ENCODE measurements at places on chromosomes 4 and X.

- DNase-seq, result no peak
Measured at GRCh38 chr4:184598753-184599491, 50.3 kb downstream of the CASP3 start.

DNA sequence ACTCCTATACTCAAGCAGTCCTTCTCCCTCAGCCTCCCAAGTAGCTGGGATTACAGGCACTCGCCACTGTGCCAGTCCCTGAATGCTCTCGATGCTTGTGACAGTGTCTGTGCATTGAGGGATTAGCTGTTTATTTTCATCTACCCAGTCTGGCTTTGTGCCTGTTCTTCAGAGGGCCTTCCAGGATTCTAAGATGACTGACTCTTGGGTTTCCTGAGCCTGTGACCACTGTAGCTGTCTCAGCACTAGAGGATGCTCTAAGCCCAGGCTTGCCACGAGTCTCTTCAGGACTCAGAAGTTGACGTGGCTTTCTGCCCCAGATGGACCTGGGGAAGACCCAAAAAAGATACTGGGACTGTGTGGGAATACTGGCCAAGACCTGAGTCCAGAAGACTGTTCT is 201.4 kb downstream of the ARHGAP10 start:
- no peak for DNase-seq

- no peak for DNase-seq
Measured at GRCh38 chr4:37968747-37969146, 8.5 kb downstream of the PTTG2 start.

DNA sequence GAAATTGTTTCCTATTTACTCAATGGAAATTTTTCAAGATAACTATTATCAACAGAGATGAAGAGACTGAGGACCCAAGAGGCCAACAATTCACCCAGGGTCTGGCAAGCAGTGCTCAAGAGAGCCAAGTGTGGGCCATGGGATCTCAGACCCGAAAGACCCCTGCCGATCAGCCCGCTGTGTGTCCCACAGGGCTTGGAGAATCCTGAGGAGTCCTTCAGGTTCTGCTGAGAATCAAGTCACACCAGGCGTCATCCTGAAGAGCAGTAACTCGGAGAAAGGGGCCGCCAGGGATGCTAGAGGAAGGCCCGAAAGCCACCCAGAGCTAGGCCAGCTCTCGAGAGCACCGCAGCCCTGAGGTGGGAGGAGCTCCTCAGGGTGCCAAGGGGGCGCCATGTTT is 48.7 kb downstream of the FGFRL1 start:
- DNase-seq, result no peak

- DNase-seq, result no peak
Measured at GRCh38 chrX:69186651-69187050, 21.4 kb upstream of the PJA1 start.

GRCh38 chr4:74545448-74545847 is 100.5 kb downstream of the AREG start:
- DNase-seq, result no peak

DNA sequence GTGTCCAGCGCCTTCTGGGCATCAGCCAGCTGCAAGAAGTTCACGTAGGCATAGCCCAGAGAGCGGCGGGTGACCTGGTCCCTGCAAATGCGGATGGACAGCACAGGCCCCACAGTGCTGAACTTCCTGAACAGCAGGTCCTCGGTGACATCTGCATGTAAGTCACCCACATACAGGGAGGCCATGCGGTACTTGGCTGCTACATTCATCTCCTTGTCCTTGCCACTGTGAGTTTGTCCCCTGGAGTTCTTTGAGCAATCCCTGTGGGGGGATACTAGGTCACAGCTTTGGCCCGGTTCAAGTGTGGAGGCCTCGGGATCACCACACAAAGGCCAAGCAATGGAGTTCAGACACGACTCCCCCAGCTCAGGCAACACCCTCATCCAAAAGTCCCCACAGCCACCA is 776 bp downstream of the PABPC4L start:
- no peak for DNase-seq

- DNase-seq, result no peak
Measured at GRCh38 chr4:36325499-36325898, 44.1 kb downstream of the DTHD1 start.

DNA sequence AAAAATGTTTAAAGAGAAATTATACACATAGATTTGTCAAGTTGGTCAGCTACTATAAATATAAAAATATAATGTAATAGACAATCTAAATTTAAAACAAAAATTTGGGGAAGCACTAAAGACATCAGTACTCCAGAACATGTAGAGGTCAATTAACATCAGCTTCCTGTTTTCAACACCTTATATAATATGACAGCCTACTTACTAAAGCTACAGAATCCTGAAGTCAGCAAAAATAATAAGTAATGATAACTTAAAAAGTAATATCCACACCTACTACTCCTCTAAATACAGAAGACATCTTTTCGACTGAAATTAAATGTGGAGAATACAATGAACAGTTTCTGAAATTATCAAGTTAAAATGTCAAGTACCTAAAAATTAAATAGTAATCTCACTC is 118.6 kb downstream of the LRBA start:
- no peak for DNase-seq

- no peak for DNase-seq
Measured at GRCh38 chr4:31929676-31930345, 1209.6 kb downstream of the PCDH7 start.

- DNase-seq, result no peak
Measured at GRCh38 chr4:144338834-144339233, 198.3 kb upstream of the GYPA start.

DNA sequence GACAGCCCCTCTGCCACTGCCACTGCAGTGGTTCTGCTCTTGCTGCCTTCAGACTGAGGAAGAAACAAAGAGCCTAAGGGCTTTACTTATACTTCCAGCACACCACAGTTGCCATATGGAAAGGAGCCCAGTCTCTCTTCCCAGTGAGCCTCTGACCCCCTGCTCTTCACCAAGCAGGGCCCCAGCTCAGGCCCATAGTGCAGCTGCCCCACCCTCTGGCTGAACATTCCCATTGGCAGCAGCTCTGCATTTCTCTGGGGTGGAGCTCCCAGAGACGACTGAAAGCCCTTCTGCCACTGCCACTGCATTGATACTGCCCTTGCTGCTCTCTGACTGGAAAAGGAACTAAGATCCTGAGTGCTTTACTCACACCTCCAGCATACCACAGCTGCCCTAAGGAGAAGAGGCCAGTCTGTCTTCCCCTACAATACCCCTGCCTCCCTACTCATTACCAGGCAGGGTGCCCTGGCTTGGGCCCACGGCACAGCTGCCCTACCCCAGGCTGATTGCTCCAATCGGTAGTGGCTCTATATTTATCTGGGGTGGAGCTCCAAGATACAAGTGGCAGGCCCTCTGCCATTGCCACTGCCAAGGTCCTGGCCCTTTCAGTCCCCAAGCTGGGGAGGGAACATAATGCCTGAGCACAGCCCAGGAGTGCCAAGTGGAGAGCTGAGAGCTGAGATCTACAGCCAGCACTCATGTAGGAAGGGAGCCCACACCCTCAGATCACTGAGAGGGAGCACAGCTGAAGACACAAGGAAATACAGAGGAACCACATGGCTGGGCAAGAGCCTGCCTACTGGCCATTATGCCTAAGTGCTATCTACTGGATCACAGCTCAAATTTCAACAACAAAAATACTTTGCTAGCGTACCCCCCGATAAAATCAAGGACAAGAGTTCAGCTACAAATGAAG is 36.0 kb downstream of the AWAT2 start:
- no peak for DNase-seq

DNA sequence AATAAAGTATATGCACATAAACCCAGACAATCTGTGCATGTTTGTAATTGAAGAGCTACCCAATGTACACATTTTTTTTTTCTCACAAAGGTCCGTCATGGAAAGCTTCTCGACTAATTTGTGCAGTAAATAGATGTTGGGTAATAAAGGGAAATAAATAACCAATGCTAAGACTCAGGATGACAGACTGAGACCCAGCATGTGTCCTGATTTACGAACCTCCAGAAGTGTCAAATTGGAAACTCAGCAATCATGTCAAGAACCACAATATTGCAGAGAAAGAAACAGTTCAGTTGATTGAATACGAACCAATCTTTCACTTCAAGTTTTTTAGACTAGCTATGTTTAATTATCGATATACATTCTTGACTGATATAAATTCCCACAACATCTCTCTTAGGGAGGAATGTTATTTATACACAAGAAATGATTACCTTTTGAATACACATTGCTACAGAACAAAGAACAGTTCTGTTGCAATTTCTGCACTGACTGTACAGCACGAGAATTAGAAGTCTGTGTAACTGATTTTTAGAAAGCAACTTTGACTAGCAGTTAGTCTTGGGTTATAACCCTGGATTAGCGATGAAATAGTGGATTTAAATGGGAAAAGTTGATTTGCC is 625.6 kb upstream of the FTHL17 start:
- no peak for DNase-seq

GRCh38 chrX:27964432-27964831 is 16.8 kb downstream of the DCAF8L1 start:
- no peak for DNase-seq

DNA sequence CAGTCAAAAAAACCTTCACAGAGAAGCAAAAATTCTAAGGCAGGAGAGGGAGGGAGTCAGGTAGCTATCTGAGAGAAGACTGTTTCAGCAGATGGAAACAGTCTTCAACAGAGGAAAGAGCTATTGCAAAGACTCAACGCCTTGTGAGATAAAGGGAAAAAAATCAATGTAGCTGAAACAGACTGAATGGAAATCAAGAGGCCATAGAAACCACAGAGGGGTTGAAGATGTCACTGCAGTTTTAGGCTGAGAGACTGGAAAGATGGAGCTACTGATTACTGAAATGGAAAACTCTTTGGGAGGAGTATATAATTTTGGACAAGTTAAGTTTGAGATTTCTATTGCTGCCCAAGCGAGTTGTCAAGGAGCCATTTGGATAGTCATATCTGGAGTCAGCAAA is 28.4 kb upstream of the CXCL8 start:
- no peak for DNase-seq

DNA sequence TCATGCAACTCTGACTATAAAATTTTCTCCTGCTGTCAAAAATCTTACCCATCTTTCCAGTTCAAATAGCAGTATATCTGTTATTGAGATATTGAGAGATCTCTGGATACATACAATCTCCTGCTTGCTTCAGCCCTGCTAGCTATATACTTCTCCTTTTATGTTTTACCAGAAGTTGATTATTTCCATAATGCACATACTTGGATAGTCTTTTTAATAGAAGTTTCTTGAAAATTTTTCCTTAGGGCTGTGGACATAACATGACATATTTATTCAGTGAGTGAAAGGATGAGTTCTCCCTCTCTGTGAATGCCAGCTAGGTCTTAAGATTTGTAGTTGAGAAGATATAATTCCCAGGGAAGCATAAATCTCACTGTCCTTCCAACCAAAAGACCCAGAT is 234.1 kb upstream of the NR3C2 start:
- DNase-seq, result no peak

DNA sequence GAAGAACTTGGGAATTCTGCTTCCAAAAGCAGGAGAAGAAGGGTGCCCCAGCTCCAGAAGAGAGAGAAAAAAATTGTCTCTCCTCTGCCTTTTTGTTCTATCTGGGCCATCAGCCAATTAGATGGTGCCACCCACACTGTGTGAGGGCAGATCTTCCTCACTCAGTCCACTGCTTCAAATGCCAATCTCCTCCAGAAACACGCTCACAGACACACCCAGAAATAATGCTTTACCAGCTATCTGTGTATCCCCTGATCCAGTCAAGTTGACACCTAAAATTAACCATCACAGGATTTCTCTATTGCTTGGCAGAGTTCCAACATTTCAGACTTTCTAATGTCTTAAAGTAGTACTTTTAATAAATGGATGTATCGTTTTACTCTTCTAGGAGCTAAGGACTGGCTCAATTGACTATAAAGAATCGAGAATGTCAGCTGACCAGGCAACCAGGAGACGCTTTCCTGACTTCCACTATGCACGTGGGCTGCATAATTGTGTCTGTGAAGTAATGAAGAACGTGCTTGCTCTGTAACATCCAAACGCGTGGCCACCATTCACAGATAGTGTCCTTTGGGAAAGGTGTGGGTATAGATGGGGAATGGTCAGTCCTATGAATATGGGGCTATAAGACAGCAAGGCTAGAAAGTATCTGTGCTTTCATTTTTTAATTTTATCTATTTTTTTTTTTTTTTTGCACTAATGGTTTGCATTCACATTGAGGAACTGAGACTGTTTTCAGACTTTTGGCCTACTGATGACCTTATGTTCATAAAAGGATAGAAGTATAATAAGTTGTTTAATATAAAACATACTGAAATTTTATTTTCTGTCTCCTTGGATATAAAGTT is 9.9 kb upstream of the SMIM20 start:
- peak; percentile 4 for DNase-seq

DNA sequence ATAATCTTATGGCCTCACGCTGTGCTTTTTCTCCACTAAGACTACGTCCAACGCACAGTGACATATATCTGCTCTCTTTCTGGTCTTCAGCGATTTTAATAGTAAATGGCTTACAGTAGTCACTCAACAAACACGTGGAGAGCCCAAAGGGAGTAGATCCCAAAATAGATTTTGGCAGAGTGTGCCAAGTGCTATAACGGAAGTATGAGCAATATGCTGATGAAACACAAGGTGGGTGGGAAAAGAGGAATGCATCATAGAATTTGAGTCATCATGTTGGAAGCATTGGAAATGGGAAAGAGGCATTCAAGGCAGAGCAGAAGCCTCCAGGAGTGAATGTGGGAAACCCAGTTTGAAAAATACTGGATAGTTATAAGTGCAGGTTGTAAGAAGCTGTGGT is 129.1 kb upstream of the LDB2 start:
- no peak for DNase-seq

GRCh38 chrX:153776120-153776599 is 4.7 kb upstream of the SRPK3 start:
- DNase-seq, result no peak

GRCh38 chr4:16750882-16751642 is 147.4 kb downstream of the LDB2 start:
- DNase-seq, result no peak

GRCh38 chr4:24662056-24662455 is 77.7 kb upstream of the DHX15 start:
- DNase-seq, result no peak

GRCh38 chr4:137212601-137213000 is 319.7 kb downstream of the PCDH18 start:
- DNase-seq, result no peak

All from NCI-H2227 treated with DMSO at 0.1 percent for 48 hours (cell line).